ENCODE measurements at places on chromosomes 4 and X. TPM values are rescaled to one million over a fixed set of nuclear protein-coding genes. Genes with fewer than 3 reads are reported as not detected.

Gene ADRA2C
- 71.2 TPM for total RNA-seq

Gene TENM3
- total RNA-seq, result 6.6 TPM

Gene SLC6A14
- not detected for total RNA-seq

Gene PNMA6A
- 2.3 TPM for total RNA-seq

Gene TSPAN7
- not detected for total RNA-seq

Gene NEIL3
- total RNA-seq, result 8.2 TPM

Gene GLRA3
- not detected for total RNA-seq

Gene PNCK
- total RNA-seq, result not detected

Gene CT47A1
- not detected for total RNA-seq

Gene COL4A6
- 26.1 TPM for total RNA-seq

Gene RASSF6
- 0.18 TPM for total RNA-seq

Measured in myometrial cell (primary cell).